Activated CD4-positive, CD25-positive, alpha-beta regulatory T cell (primary cell): ENCODE measurements at places on chromosomes 6 and 20.

GRCh38 chr6:10404107-10404798 lies 10.6 kb downstream of the TFAP2A start:
- DNase-seq = peak; percentile 69

DNA sequence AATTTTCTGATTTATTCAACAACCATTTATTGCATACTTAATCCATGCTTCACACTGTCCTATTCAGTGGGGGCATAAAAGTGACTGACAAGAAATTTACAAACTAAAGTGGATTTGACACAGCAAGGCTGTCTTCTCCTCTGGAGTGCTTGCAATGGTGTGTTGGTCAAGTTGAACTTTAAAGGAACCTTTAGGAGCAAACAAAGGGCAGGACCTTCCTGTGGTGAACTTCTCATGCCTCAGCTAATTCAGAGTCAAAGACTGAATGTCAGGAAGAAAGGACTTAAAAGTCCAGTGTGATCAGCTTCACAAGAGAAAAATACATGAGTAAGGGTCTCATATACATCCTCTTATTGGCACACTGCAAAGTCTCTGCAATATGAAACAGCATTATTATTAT lies 60.8 kb upstream of the TENT5A start:
- DNase-seq = no peak

GRCh38 chr6:111958534-111958933 lies 85.3 kb upstream of the FYN start:
- DNase-seq = no peak

DNA sequence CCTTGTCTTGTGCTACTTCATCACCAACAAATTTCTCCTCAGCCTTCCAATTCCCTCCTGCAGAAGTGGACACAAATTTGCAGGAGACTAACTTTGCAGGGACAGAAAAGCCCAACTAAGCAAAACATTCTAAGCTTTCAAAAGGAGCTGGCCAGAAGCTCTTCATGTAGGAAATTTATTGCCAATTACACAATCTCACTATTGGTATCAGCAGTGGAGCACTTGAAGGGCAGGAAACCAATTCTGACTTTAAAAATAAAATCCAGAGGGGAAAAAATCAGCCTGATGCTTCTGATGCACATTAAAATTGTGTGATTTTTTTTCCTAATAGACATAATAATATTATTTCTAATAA lies 193.3 kb downstream of the LY86 start:
- DNase-seq = no peak
